Posterior cingulate gyrus (tissue), 11 donors: ENCODE measurements at places on chromosomes 16 and 17.

DNA sequence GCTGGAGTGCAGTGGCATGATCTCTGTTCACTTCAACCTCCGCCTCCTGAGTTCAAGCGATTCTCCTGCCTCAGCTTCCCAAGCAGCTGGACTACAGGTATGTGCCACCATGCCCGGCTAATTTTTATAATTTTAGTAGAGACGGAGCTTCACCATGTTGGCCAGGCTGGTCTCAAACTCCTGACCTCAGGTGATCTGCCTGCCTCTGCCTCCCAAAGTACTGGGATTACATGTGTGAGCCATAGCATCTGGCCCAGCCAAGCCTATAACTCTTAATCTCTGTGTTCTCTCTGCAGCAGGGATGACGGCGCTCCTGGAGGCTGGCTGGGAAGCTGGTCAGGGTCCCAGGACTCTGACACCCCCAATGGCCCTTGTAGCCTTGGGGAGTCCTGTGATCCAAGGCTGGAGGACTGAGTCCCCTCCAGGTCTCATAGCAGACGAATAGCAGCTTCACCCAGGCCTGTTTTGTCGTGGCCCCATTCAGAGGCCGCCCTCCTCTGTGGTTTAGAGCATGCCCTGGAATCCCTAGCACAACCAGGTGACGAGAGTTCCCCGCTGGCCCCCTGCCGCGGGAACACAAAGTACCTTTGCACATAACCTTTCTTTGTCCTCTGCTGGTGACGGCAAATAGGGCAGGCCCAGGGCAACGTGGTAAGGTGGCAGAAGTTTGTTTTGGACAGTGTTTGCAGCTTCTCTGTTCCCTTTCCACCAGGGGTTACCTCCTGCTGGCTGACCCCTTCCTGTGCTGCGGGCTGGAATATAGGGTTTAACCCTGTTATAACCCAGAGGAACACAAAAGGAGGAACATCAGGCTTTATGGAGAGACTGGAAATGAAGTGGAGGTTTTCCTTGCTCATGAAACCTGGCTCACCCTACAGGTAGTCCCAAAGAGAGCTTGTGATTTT is 43.0 kb upstream of the TOB1 start:
- DNase-seq: no peak

DNA sequence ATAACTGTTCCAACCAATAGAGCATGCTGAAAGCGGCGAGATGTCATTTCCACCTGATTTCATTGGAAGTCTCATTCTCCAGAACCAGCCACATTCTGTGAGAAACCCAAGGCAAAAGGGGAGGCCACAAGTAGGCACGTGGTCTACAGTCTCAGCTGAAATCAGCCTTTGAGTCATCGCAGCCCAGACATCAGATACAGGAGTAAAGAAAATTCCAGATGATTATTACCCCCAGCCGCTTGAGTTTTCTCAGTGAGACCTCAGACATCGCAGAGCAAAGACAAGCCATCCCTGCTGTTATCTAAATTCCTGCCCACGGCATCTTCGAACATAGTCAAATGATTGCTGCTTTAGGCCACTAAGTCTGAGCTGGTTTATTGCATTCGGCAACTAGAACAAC is 23.1 kb downstream of the STAT3 start:
- DNase-seq: no peak

DNA sequence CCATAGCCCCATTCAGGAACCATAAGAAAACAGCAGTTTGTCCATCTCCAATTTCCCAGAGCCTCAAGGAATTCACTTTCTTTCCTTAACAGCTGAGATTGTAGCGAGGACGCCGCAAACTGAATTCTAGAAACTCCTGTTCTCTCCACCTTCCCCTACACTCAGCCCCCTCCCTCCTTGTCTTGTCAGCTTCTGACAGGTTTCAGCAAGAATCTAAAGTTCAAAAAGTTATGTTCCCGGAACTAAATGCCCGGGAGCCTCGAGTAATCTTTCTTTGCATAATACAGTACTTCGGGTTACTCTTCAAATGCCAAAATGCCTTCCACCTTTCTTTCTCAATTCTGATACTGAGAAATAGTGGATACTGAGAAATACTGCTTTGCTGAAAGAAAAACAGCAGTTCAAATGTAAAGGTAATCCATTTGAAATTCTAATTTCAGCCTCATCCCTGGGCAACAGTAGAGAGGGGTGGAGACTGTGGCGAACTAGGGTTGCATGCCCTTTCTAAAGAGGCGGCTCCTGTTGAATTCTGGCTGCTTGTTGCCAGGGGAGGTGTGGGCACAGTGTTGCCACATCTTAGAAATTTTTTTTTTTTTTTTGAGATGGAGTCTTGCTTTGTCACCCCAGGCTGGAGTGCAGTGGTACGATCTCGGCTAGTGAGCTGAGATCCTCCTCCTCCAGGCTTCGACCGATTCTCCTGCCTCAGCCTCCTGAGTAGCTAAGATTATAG is 63.5 kb upstream of the USP7 start:
- DNase-seq: no peak

GRCh38 chr17:62757500-62757951 is 50.6 kb downstream of the MARCHF10 start:
- no peak for DNase-seq

- DNase-seq: no peak
These were observed 4.6 kb upstream of the ETV4 start for GRCh38 chr17:43550754-43551153.

DNA sequence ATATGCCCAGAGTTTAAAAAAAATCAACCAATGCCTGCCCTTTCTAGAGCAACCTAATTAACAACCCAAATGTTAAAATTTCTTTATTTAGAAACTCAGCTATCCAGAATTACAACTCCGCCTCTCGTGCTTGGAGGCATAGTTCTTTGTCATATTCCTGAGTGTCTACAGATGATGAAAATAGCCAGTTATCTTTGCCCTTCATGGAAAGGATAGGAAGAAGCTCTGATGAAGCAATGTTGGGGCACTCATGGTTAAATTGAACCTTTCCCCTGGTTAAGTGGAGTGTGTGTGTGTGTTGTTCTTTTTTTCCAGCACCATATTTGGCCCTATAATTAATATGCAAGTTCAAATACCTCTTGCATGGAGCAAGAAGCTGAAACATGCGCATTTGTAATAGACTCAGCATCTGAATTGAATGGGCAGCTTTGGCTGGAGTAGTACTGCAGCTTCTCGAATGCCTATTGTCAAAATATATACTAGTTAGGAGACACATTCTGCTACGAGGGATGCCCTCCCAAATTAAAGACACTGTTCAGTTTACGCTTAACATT is 506.2 kb downstream of the WWOX start:
- no peak for DNase-seq

GRCh38 chr17:17182598-17183136 is 23.5 kb downstream of the PLD6 start:
- no peak for DNase-seq

- DNase-seq: no peak
These were observed 23.6 kb downstream of the MILR1 start for GRCh38 chr17:64472564-64472963.

DNA sequence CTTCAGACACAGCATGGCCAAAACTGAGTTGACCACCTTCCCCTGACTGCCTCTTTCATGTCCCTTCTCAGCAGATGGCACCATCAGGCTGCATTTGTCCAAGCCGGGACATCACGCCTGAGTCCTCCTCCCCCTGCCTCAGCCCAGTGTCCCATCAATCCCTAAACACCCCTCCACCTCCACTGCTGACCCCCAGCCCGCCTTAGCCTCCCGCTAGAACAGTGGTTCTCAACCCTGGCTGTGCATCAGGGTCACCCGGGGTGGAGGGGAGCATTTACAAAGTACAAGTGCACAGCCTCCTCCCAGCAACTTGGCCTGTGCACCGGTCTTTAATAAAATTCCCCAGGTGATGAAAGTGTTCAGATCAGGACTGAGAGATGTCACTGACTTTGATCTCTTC is 4.0 kb downstream of the C16orf82 start:
- DNase-seq: no peak

DNA sequence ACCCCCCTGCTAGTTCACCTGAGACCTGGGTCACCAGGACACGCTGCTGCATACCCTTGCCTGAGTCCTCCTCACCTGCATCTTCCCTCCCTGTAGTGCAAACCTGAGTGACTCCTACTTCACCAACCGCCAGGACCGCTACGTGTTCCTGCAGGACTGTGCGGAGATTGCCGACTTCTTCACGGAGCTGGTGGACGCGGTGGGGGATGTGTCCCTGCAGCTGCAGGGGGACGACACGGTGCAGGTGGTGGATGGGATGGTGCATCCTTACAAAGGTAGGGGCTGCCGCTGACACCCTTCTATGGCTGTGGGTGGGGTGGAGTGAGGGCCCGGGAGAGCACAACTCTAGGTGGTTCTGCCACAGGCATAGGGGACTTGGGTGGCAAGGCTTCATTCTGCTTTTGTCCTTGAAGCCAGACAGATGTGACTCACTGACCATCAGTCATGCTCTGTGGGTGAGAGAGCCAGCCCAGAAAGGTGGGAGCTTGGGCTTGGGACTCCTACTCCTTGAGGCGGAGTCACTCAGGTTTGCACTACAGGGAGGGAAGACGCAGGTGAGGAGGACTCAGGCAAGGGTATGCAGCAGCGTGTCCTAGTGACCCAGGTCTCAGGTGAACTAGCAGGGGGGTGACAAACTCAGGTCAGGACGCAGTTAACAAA is 22.3 kb downstream of the PGS1 start:
- DNase-seq: peak; percentile 26

DNA sequence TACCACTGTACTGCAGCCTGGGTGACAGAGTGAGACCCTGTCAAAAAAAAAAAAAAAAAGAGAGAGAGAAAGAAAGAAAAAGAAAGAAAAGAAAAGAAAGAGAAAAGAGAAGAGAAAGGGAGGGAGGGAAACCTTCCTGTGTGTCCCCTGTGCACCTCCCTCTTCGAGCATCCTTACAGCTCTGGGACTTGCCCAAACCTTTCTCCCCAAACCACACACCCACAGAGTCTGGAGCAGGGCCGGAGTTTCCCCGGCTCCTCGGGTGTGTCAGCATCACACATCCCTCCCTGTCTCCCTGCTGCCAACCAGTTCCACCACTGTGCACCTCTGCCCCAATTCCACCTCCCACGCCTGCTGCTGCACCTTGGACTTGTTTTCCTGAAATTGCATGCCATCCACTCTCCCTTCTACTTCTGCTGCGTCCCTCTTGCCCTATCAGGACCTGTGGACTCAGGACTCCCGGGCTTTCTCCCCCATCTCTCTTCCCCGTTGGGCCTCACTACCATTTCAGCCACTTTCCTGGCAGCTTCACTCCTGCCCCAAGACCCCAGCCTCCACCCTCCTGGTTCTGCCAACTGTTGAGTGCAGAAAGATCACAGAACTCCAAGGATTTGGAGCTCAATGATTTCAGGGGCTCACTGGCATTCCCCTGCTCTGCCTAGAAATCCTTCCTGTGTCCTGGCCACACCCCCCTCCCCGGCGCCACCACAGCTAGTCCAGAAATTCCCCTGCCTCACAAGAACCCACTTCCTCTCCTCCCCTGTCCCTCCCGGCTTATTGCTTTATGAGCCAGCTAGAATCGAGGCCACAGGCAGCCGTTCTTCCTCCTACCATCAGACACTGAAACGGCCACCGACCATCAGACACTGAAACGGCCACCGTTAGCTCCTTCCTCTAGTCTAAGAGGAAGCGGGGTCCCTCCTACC is 3.7 kb upstream of the CDK3 start:
- no peak for DNase-seq

- no peak for DNase-seq
These were observed 95.7 kb upstream of the SOX9 start for GRCh38 chr17:72025113-72025512.

DNA sequence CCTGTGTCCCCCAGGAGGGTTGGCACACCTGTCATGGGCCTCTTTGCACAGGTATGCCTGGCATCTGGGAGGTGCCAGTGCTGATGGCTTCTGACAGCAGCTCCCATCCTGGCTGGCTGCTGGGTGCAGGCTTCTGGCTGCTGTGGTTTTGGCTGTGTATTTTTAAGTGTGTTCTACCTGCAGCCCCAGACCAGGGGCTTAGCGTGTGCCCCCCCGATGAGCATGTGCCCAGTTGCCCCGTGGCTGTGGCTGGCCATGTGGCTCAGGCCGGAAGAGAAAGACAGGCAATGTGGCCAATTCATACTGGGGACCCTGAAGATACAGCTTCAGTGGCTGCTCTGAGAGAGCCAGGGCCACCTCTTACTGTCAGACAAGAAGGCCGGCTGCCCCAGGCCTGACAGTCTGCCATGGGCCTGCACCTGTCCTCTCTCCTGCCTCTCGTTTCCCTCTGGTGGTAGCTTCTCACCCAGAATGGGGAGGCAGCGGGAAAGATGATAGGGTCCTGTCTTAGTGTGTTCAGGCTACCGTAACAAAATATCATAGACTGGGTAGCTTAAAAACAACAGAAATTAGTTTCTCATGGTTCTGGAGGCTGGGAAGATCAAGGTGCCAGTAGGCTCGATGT is 37.6 kb upstream of the LGALS9 start:
- DNase-seq: no peak

- DNase-seq: no peak
These were observed 38.7 kb upstream of the ZNF750 start for GRCh38 chr17:82878527-82878926.

- peak; percentile 26 for DNase-seq
These were observed 228.8 kb downstream of the SEC14L1 start for GRCh38 chr17:77369544-77369971.

GRCh38 chr16:1723450-1724147 is 17.6 kb downstream of the MAPK8IP3 start:
- DNase-seq: no peak

- peak; percentile 84 for DNase-seq
These were observed 53.3 kb upstream of the BCAR1 start for GRCh38 chr16:75304521-75305363.

GRCh38 chr17:82943751-82944150 is 103.9 kb upstream of the ZNF750 start:
- peak; percentile 41 for DNase-seq

- DNase-seq: no peak
These were observed 190.4 kb downstream of the WWOX start for GRCh38 chr16:78289844-78290277.

- DNase-seq: no peak
These were observed 76.0 kb downstream of the RAP1GAP2 start for GRCh38 chr17:2872282-2872681.

- no peak for DNase-seq
These were observed 300.6 kb downstream of the SOX9 start for GRCh38 chr17:72421128-72422092.

GRCh38 chr16:73106329-73107034 is 58.6 kb upstream of the ZFHX3 start:
- DNase-seq: no peak

DNA sequence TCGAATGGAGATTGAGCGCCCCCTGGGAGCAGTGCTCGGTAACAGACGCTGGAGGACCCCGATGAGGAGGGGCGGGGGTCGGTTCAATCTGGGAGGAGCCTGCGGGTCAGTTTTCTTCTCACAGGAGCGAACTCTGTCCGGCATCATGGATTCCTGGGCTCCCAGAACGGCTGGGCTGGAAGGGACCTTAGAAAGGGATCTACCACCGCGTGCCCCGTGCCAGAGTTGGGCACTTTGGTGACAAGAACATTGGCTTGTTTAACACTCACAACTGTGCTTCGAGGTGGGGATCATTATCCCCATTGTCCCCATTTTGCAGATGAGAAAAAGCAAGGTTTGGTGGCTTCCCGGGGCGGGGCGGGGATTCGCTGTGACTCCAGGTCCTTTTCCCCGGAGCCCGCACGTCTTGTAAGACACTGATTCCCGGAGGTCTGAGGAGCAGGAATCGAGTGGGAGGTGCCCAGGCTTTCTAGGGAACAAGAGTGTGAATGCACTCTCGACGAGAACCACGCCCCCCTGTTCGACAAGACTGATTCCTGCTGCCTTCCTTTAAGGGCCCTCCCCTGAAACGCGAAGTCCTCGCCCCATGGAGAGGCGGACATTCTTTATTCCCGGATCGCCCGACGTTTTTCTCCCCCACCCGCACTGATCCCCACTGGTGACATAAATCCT is 1.5 kb upstream of the FBXL19 start:
- peak; percentile 87 for DNase-seq

GRCh38 chr17:55237841-55238178 is 26.9 kb upstream of the HLF start:
- DNase-seq: no peak
